Thyroid gland (tissue), 4 donors: ENCODE measurements at places on chromosomes 12 and 14. TPM values are rescaled to one million over a fixed set of nuclear protein-coding genes. Genes with fewer than 3 reads are reported as not detected.
A peak's percentile ranks its signal among the peaks of the same experiment; 100 is the strongest.

DNA sequence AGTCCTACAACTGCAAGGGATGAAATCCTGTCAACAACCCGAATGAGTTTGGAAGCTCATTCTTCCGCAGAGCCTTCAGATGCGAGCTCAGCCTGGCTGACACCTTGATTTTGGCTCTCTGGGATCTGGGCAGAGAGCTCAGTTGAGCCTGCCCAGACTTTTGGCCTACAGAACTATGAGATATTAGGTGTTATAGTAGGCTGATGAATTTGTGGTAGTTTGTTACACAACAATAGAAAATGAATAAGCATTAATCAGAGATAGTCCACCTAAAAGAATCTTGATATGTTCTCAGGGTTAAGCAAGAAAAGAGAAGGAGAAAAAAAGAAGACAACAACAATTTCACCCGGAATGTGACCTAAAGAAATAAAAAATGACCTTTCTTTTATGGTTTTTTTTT is 30.4 kb upstream of the GZMB start:
- no peak for DNase-seq
- no peaks in the 10 kb centered on the region for H3K36me3 ChIP-seq
- no peaks in the 10 kb centered on the region for H3K27me3 ChIP-seq
- no peak overlapping the region for H3K4me3 ChIP-seq
- no peaks in the 10 kb centered on the region for H3K4me1 ChIP-seq

DNA sequence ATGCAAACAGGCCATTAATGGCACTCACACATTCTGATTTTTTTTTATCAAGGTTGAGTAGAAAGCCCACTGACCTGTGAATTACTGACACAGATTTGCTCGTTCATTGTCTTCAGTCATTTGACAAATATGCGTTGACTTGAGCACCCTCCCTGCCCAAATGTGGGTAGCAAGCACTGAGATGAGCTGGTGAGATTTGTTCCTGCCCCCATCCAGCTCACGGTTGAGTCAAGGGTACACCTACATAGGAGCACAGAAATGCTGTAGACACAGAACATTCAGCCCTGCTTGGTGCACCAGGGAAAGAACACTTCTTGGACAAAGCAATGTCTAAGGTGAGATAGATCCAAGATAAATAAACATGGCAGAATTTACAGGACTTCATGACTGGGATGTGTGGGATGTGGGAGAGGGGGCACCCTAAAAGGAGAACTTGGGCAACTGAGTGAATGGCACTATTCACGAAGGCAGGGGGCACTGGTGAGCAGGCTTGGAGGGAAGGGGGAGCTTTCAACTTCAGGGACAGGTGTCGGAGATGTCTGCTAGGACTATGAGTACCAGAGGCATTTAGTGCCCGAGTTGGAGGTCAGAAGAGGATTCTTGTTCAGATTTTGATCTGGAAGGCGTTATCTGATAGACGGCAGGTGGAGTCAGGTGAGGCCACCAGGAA is 213.4 kb downstream of the VRK1 start:
- H3K27ac ChIP-seq: no peak overlapping the region
- no peaks in the 10 kb centered on the region for H3K4me1 ChIP-seq
- no peak overlapping the region for H3K4me3 ChIP-seq
- H3K36me3 ChIP-seq: no peaks in the 10 kb centered on the region
- H3K27me3 ChIP-seq: no peaks in the 10 kb centered on the region

- H3K4me1 ChIP-seq: peaks cover 20% of the 10 kb centered on the region
- H3K27ac ChIP-seq: peak overlapping the region; percentile 83
- H3K4me3 ChIP-seq: no peak overlapping the region
- H3K36me3 ChIP-seq: no peaks in the 10 kb centered on the region
- no peak for DNase-seq
Measured at GRCh38 chr14:73833034-73833433, 18.6 kb upstream of the PTGR2 start.

- H3K36me3 ChIP-seq: no peaks in the 10 kb centered on the region
- no peaks in the 10 kb centered on the region for H3K27me3 ChIP-seq
- H3K4me3 ChIP-seq: no peak overlapping the region
Measured at GRCh38 chr12:89968151-89968700, 259.6 kb upstream of the ATP2B1 start.

GRCh38 chr12:43292699-43293098 is 259.3 kb downstream of the ADAMTS20 start:
- no peak overlapping the region for H3K4me3 ChIP-seq
- no peak for DNase-seq
- no peaks in the 10 kb centered on the region for H3K4me1 ChIP-seq
- no peaks in the 10 kb centered on the region for H3K36me3 ChIP-seq

DNA sequence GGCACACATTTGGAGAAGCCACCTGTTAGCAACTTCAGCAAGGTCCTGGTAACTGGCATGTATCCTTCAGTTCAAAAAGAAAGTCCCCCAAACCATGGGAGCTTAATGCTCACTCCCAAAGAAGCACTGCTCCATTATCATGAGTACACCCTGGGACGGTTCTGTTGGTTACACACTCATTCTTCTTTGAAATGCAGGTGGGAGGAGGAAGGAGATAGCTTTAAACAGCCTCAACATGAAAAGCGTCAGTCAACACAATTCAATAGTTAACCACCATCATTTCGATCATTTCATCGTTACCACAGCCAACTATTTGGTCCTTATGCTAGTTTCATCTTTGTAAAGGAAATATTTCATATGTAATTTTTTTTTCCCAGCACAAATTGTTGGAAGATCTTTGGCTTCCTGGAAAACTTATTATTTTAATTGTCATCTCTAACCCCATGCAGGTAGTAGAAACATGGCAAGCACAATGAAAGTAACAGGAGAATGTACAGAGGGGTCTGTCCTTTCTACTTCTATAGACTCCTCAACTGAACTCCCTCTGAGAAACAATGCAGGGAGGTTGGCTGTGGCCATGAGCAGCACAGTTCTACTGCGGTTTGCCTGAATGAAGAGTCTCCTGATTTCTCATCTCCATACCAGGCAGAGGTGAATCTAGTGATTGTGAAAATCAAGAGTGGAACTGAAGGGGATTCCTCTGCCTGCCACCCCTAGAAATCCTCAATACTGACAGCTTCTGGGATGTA is 196.4 kb upstream of the FOXN3 start:
- H3K4me1 ChIP-seq: no peaks in the 10 kb centered on the region
- no peak overlapping the region for H3K4me3 ChIP-seq
- DNase-seq: no peak

DNA sequence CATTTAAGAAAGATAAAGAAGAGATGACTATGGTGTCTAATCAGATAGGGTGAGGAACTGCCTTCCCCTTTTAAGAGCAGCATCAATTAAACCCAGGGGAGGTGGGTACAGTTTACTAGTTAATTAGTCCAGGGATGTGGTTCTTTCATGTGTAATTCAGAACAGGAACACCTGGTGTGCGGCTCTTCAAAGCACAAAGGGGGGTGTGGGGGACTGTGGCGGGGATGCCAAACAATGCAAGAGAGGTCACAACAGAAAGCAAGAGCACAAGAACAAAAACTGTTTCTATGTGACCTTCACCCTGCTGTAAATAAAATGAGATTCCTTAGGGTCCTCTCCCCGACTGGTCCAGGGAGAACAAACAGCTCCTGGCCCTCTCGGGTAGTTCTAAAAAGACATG is 183.9 kb upstream of the SOX5 start:
- H3K4me1 ChIP-seq: no peaks in the 10 kb centered on the region
- H3K27ac ChIP-seq: no peak overlapping the region
- H3K36me3 ChIP-seq: no peaks in the 10 kb centered on the region
- no peaks in the 10 kb centered on the region for H3K27me3 ChIP-seq

- no peak overlapping the region for H3K27ac ChIP-seq
- no peaks in the 10 kb centered on the region for H3K27me3 ChIP-seq
- H3K4me1 ChIP-seq: no peaks in the 10 kb centered on the region
- DNase-seq: no peak
- H3K36me3 ChIP-seq: no peaks in the 10 kb centered on the region
- no peak overlapping the region for H3K4me3 ChIP-seq
Measured at GRCh38 chr12:111242184-111242583, 126.7 kb downstream of the PHETA1 start.

GRCh38 chr12:22935090-22935489 is 310.1 kb downstream of the ETNK1 start:
- no peaks in the 10 kb centered on the region for H3K4me1 ChIP-seq
- no peak for DNase-seq
- H3K4me3 ChIP-seq: no peak overlapping the region
- H3K27ac ChIP-seq: no peak overlapping the region
- H3K36me3 ChIP-seq: no peaks in the 10 kb centered on the region
- H3K27me3 ChIP-seq: no peaks in the 10 kb centered on the region

DNA sequence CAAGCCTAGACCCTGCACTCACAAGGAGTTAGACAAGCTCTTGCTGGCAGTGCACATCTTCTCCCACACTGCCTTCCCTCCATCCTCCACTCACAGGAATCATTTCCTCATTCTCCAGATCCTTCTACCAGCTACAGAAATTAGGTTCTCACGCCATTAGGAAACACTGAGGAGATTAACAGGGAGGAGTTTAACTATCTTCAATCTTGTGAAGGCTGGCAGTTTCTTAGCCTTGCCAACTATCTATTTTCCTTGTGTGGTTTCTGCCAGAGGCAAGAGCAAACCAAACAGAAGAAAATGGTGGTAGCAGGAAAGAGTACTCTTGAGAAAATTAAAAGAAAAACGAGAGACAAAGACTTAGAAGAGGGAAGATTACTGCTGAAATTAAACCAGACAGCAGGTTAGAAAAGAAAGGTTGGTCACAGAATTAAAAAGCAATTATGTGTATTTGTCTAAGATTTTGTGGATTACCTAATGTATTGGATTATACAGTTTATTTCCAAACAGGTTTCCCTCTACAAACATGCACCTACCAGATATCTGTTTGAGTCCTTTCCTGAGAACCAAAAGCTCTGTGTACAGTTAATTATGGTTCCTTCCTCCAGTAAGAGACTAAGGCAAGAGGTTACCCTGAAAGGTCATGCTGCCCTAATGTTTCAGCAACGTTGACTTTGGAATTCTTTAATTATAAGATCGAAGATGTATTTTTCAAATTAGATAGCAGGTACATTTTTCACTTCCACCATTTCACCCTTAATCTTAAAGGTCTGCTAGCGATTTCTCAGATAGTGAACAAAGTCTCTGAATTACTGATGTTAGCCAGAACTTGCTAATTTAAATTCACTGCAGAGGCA is 5.0 kb downstream of the RERG start:
- H3K4me1 ChIP-seq: peaks cover 4% of the 10 kb centered on the region
- no peaks in the 10 kb centered on the region for H3K36me3 ChIP-seq
- no peaks in the 10 kb centered on the region for H3K27me3 ChIP-seq
- no peak for DNase-seq
- H3K4me3 ChIP-seq: no peak overlapping the region

GRCh38 chr12:67211029-67211428 is 58.1 kb upstream of the CAND1 start:
- H3K27ac ChIP-seq: no peak overlapping the region
- no peak for DNase-seq
- H3K27me3 ChIP-seq: no peaks in the 10 kb centered on the region
- no peak overlapping the region for H3K4me3 ChIP-seq
- H3K36me3 ChIP-seq: no peaks in the 10 kb centered on the region

- H3K4me1 ChIP-seq: no peaks in the 10 kb centered on the region
- H3K27ac ChIP-seq: no peak overlapping the region
- no peaks in the 10 kb centered on the region for H3K27me3 ChIP-seq
- no peak overlapping the region for H3K4me3 ChIP-seq
- peak; percentile 52 for DNase-seq
- no peaks in the 10 kb centered on the region for H3K36me3 ChIP-seq
Measured at GRCh38 chr14:23186913-23187654, 3.6 kb upstream of the SLC7A8 start.

- DNase-seq: no peak
- no peaks in the 10 kb centered on the region for H3K27me3 ChIP-seq
- H3K4me3 ChIP-seq: no peak overlapping the region
Measured at GRCh38 chr14:23404331-23404900, 3.7 kb downstream of the MYH6 start.

GRCh38 chr14:53875324-53875897 is 81.2 kb downstream of the BMP4 start:
- no peaks in the 10 kb centered on the region for H3K4me1 ChIP-seq
- no peaks in the 10 kb centered on the region for H3K36me3 ChIP-seq
- H3K4me3 ChIP-seq: no peak overlapping the region
- H3K27me3 ChIP-seq: no peaks in the 10 kb centered on the region
- DNase-seq: no peak
- no peak overlapping the region for H3K27ac ChIP-seq

- DNase-seq: no peak
- no peaks in the 10 kb centered on the region for H3K27me3 ChIP-seq
- no peak overlapping the region for H3K27ac ChIP-seq
- H3K4me1 ChIP-seq: no peaks in the 10 kb centered on the region
Measured at GRCh38 chr14:79091381-79091963, 921.3 kb downstream of the NRXN3 start.

DNA sequence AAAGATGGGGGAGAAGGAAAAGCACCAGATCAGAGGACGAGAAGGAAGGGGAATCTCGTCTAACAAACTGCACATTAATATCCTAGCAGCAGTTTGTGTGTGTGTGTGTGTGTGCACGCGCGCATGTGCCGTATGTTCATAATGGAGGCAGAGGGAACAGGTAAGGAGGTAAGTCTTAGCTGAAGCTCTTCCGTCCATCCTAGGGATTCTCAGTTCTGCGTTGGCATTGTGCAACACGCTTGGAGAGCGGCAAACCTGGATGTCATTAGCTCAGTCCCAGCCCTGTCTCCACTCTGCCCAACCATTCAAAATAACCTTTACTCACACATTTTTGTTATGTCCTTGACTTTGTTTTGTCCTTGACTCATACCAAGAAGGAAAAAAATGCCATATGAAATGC is 1.6 kb upstream of the C1R start:
- no peaks in the 10 kb centered on the region for H3K27me3 ChIP-seq
- DNase-seq: no peak
- H3K27ac ChIP-seq: no peak overlapping the region

DNA sequence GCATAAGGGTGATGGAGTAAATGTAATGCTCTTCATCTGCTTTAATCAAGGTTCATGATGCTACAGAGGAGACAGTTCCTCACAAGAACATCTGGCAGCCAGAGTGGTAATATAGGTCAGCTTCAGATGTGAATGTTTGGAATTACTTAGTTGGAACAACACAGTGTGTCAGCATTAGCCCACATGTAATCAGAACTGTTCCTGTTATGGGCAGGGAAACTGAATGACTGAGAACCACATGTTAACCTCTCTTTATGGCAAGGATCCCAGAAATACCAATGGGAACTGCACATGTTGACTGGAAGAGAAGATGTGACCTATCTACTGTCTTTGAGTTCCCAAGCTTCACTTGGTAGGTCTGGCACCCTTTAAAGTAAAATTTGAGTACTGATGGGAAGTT is 390.1 kb upstream of the PDE3A start:
- no peak overlapping the region for H3K27ac ChIP-seq
- H3K36me3 ChIP-seq: no peaks in the 10 kb centered on the region

GRCh38 chr12:67692135-67692534 is 43.6 kb downstream of the DYRK2 start:
- no peaks in the 10 kb centered on the region for H3K4me1 ChIP-seq
- H3K4me3 ChIP-seq: no peak overlapping the region
- H3K36me3 ChIP-seq: no peaks in the 10 kb centered on the region
- H3K27me3 ChIP-seq: no peaks in the 10 kb centered on the region

BCL2L2 gene
- 52.8 TPM for total RNA-seq

SIRT4 gene
- total RNA-seq: 3.1 TPM

TMEM179 gene
- total RNA-seq: not detected

SLC6A12 gene
- total RNA-seq: 9.4 TPM

GPR68 gene
- not detected for total RNA-seq

MAP1LC3B2 gene
- 1.6 TPM for total RNA-seq

OR8S1 gene
- total RNA-seq: not detected
